ENCODE measurements at places on chromosomes 6 and 20.

DNA sequence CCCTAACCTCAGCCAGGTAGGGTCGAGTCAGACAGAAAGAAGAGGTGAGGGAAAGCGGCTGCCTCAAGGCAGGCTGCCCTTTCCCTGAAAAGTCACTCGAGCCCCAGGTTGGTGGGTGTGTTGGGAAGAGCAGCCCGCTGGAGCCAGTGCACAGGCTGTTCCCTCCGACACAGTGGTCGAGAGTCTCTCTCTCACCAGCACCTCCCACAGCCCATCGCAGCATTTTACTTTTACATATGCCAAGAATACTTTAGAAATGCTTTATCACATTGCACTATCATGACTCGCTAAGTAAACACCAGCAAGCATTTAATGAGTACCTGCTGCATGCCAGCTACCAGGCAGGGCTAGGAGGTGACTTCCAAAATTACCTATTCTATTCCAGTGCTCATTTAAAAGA lies 1.7 kb downstream of the PRPH2 start:
- no peak for DNase-seq

DNA sequence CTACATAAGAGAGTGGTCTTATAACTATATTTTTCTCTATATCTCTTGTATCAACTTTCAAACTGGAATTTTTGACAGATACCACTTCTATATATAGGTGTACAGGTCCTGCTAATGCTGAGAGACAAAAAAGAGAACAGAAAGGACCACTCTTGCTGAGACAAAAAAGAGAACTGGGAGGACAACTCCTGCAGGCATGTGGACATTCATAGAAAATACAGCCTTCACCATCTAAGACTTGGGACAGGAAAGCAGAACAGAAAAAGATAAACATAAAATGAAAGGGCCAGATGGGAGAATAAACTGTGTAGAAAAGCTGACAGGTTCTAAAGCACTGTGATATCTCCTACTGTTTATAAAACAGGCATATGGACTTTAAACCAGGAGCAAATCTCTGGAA lies 541.0 kb upstream of the ADGRB3 start:
- no peak for DNase-seq

DNA sequence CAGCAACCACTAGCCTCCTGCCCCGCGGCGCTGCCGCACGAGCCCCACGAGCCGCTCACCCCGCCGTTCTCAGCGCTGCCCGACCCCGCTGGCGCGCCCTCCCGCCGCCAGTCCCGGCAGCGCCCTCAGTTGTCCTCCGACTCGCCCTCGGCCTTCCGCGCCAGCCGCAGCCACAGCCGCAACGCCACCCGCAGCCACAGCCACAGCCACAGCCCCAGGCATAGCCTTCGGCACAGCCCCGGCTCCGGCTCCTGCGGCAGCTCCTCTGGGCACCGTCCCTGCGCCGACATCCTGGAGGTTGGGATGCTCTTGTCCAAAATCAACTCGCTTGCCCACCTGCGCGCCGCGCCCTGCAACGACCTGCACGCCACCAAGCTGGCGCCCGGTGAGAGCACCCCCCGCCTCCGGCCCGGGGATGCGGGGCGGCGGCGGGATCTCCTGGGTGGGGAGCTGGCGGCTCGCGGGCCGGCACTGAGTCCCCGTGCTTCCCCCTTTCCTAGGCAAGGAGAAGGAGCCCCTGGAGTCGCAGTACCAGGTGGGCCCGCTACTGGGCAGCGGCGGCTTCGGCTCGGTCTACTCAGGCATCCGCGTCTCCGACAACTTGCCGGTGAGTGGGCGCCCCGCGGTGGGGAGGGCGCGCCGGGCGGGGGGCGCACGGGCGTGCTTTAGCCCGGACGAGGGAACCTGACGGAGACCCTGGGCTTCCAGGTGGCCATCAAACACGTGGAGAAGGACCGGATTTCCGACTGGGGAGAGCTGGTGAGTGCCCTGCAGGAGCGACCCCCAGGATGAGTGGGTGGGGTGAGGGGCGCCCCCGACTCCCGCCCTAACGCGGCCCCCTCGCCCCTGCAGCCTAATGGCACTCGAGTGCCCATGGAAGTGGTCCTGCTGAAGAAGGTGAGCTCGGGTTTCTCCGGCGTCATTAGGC lies 585 bp downstream of the PIM1 start:
- no peak for DNase-seq

DNA sequence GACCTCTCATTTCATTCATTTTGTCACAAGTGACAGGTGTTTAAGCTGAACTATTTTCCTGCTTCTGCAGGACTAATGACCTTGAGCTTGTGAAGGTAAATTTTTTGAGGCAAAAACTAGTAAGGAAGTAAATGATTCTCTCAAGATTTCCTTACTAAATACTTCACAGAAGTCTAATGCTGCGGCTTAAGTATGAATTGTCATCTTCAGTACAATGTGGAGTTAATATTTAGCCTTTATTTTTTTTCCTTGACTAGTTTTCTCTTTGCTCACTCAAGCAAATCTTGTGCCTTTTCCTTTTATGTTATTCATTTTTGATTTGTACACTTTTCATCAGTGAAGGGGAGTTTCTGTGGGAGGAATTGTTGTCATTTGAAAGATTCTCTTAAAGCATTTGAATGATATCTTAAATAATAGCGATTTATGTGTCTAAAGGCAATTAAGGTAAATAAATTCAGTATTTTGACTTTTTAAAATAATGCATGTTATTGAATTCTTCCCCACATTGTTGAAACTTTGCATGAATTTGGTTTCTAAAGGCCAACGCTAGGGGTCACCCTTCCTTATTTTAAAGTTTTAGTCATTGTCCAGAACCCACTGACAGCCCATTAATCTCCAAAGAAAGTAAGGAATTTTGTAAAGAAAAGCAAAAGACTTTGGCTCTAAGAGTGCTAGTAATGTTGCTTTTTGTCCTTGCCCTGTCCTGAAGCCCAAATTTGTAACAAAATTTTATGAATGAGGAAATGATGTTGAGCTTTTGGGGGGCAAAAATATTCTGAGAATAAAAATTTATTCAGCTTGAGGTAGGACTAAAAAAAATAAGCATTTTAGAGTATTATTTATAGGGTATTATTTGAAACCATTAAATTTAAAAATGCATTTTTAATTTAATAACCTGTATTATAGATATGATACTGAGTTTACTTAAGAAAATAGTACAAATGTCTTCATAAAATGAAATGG lies 157.4 kb upstream of the LAMA2 start:
- peak; percentile 42 for DNase-seq

DNA sequence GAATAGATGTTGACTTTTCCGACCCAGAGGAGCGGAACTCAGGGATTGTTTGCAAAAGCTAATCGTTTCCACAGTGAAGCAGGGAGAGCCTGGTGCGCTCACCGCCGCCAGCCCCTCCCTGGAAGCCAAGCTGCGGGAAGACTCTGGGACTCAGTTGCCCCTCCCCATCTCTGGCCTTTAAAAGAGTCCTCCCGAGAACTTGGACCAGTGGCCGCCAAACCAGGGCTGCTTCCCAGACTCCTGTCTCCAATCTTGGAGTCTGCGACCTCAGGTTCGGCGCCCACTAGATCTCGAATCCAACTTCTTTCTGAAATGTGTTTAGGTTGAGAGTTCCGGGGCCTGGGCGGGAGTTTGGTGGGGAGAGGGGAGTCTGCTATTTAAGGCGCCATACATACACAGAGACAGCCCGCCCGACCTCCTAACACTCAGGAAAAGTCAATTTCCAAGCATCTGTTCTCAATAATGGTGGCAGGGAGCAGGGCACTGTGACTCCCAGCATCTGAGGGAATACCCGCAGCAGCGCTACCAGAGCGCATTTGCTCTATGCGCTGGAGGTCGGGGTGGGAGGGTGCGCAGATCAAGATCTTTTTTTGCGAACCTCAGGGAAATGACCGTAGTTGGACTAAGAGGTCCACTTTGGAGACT lies 800 bp upstream of the GRIK2 start:
- DNase-seq: no peak

- DNase-seq: no peak
Observed at GRCh38 chr6:50836231-50836630, 17.6 kb downstream of the TFAP2B start.

DNA sequence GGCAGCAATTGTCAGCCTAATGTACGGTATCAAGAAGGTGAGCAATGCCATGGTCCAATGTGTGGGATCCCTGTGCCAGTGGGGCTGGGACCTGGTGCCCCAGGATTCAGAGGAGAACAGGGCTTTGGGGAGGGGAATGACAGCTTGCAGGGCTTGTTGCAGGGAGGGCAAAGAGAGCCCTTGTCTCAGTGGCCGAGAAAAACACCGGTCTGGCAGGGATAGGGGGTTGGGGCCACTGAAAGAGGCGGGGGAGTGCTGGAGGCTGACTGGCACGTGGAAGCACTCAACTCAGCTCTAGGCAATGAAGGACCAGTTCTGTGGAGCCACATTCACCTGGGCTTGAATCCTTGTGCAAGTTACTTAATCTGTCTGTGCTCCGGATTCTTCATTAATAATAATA lies 3.5 kb upstream of the MUCL3 start:
- DNase-seq: no peak

DNA sequence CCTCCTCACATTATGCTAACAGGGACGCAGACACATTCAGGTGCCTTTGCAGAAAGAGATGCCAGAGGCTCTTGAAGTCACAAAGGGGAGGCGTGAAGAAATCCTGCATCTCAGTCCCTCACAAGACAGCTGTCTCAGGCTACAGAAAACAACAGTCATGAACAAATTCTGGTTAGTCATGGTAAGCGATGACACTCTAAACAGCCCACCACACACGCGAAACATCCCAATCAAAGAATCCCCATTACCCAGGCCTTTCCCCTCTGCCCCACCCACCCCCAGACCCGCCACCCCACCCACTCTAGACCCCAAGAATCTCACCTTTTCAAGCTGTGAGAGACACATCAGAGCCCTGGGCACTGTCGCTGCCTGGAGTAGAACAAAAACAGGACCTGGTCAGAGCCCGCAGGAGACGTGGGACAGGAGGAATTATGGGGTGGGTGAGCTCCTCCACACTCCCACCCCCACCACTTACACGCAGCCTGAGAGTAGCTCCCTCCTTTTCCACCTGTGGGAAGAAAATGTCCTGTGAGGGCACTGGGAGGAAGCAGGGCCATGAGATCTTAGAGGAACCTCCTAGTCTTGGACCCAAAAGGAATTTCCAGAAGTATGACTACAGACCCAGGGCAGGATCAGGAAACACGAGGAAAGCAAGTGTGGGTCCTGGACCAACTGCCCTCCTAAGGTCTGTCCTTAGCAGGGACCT lies 2.7 kb downstream of the HLA-B start:
- DNase-seq: no peak

- no peak for DNase-seq
Observed at GRCh38 chr6:27957516-27957915, 475 bp downstream of the OR2B6 start.

DNA sequence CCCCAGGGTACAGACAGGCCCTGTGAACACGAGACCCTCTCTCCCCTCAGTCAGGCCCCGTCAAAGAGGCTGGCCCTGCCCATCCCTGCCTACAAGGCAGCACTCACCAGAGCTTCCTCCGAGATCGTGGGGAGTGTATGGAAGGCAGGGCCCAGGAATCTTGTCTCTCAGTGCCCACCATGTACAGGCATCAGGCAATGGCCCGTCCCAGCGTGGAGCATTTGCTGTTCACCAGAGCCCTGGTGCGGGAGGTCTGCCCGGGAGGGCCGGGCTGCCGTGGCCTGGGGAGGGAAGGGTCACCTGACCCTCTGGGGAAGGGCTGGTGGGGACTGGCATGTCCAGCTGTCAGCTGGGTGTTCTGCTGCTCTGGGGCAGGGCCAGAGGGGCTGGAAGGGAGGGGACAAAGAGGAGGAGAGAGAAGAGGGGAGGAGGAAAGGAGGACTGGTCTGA lies at the start of gene IP6K3:
TSS of gene IP6K3 (minus strand) at position 255 of the 450 bp plus-strand sequence. CDS start 11,429 bp downstream, outside the sequence.
- peak; percentile 95 for DNase-seq

GRCh38 chr6:105072798-105073199 lies 107.0 kb downstream of the POPDC3 start:
- DNase-seq: no peak

DNA sequence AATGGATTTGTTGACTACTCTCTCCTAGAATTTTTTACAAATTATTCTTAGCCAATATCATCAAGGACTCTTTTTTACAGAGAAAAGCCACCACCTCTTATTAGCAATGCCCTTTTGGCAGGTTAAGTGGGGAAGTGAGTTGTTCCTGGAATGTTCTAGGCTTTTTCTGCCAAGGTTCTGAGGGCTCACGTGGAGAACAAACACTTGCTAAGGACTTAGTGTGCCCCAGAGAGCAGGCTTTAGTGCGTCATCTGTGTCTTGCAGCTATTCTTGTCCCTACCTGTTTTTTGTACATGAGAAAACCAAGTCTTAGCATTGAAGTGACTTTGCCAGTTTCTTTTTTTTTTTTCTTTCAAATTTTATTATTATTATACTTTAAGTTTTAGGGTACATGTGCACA lies 33.5 kb downstream of the CFAP61 start:
- DNase-seq: no peak

- no peak for DNase-seq
Observed at GRCh38 chr6:157226026-157226625, 97.2 kb downstream of the TMEM242 start.

DNA sequence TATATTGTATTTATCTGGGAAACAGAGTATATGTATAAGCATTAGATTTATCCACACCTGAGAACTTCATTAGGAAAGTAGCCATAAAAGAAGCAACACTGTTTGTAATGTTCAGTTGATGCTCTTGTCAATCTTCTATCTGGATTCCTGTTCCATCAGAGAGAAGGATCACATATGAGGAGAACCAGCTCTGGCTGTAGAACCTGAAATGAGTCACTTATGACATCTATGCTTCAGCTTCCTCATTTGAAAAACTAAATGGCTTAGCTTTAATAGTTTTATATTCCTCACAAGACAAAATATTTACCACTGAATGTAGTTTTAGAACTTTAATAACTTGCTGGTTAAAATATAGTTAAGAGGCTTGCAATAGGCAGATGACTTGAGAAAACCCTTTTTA lies 144.7 kb downstream of the TASP1 start:
- DNase-seq: no peak

DNA sequence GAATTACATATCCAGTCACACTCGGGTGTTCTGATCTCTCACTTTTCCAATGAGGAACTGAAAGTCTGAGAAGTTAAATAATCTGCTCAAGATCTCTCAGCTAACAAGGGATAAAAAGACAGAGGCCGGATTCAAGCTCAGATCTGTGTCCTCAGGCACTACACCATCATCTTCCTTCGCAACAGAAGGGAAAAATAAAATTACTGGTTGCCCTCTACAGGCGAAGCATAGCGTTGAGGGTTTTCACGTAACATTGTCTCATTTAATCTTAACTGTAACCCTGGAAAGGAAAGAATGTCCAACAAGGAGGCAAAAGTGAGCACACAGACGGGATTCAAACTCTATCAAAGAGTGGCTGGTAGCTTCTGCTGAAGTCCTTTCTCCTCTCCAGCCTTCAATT lies 67.8 kb upstream of the ANKEF1 start:
- peak; percentile 21 for DNase-seq

Measured in Ammon's horn (tissue), 1 donor.